ENCODE measurements at places on chromosomes 12 and 14. TPM values are rescaled to one million over a fixed set of nuclear protein-coding genes. Genes with fewer than 3 reads are reported as not detected.

CMA1 gene
- total RNA-seq = not detected

TUBA1A gene
- total RNA-seq = 773 TPM

KRT79 gene
- total RNA-seq = not detected

ZFHX2 gene
- total RNA-seq = 0.69 TPM

CLEC4A gene
- not detected for total RNA-seq

ABCD4 gene
- 26.2 TPM for total RNA-seq

DIO3 gene
- total RNA-seq = not detected

Measured in mammary microvascular endothelial cell (primary cell).